ENCODE measurements at places on chromosomes 4 and X.

DNA sequence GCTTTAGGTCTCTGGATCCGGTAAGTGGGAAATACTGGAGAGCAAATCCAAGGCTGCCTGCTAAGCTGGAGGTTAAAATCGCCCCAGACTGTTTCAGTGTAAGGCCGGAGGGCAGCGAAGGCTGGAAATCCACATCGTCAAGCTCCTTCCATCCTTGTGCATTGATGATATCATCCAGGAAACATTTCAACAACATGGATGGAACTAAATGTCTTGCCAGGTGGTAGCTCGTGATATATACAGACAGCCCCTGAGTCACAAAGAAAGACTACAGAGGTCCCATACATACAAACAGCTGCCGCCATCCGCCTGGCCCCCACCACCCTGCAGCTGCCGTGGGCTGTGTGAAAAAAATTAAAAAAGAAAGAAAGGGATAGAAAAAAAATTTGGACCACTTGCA lies 148.9 kb upstream of the RBPJ start:
- no peak for DNase-seq

GRCh38 chr4:169854090-169854489 lies 96.3 kb upstream of the HPF1 start:
- DNase-seq, result no peak

DNA sequence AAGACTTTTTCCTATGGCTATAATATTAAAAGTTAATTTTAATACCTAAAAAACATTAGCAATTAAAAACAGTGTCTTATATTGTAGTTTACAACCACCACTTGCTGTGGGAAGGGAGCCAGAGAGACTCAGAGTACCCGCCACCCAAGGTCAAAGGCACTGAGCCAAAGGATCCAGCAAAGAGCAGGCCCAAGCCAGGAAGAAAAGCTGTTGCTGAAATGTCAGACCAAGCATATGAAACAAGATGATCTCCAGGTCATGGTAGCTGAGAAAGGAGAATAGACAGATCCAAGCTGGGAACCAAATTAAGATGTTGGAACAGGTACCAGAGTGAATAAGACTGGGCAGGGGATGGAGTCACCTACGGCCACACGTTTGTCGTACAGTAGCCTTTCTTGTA lies 18.8 kb upstream of the ATOH1 start:
- no peak for DNase-seq

DNA sequence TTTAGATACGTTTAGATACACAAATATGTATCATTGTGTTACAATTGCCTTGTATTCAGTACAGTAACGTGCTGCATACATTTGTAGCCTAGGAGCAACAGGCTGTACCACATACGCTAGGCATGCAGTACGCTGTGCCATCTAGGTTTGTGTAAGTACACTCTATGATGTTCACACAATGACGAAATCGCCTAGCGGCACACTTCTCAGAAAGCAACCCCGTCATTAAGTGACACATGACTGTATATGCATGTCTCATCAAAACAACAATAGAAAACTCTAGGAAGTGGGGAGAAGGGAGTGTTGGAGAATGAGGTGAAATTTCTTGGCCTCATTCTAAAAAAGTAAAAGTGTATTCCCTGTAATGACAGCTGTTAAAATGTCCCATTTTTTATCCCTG lies 32.7 kb downstream of the CCDC149 start:
- DNase-seq, result no peak

GRCh38 chr4:128813965-128814364 lies 4.5 kb downstream of the JADE1 start:
- DNase-seq, result no peak

DNA sequence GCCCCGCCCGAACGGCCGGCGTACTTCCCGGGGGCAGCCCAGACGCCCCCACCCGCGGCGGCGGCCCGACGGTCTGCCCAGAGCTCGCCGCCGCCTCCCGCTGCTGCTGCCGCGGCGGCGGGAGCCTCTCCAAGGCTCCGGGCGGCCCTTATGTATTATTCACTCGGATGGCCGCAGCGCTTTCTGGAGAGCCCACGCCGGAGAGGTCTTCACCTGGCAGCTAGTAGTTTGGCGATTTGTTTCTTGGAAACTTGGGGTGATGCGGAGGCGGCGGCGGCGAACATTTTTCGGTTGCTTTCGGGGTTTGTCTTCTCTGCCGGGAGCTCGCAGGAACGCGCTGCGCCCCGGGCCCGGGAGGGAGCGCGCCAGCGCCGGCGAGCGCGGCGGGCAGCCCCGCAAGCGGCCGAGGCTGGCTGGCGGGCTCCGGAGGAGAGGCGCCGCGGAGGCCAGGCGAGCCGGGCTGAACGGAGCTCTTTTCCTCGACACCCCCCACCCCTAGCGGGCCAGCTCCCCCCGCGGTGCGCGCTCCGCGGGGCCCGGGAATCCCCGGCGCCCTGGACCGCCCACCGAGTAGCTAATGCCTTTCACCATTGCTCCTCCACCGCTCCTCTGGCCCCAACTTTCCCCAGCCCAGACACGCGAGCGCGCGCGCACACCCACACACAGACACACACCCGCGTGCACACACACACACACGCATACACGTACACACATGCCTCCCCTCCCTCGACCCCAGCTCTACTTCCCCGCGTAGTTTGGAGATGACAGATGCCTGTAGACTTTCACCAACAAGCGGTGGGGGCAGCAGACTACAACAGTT lies 113.5 kb downstream of the DHX15 start:
- no peak for DNase-seq

DNA sequence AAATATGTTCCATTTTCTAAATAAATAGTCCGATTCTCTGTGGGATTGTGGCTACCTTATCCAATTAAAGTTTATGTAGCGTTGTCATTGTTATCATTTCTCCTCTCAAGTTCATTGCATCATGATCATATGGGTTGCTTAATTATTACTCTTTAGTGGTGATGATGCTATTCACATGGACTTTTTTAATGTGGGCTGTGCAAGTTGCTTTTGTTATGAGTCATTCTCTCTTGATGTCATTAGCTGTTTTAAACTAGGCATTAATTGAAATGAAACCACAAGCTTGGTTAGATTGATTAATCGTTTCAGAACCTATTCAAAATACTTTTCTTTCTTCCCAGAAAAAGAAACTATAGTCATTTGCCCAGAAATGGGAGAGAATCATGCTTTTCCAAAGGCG lies 38.2 kb downstream of the NHS start:
- no peak for DNase-seq

DNA sequence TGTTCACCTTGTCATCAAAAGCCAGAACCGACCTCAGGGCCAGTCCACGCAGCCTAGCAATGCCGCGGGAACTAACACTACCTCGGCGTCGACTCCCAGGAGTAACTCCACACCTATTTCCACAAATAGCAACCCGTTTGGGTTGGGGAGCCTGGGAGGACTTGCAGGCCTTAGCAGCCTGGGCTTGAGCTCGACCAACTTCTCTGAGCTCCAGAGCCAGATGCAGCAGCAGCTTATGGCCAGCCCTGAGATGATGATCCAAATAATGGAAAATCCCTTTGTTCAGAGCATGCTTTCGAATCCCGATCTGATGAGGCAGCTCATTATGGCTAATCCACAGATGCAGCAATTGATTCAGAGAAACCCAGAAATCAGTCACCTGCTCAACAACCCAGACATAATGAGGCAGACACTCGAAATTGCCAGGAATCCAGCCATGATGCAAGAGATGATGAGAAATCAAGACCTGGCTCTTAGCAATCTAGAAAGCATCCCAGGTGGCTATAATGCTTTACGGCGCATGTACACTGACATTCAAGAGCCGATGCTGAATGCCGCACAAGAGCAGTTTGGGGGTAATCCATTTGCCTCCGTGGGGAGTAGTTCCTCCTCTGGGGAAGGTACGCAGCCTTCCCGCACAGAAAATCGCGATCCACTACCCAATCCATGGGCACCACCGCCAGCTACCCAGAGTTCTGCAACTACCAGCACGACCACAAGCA lies 898 bp downstream of the UBQLN2 start:
- no peak for DNase-seq

- DNase-seq, result no peak
Observed at GRCh38 chrX:99588936-99589335, 821.1 kb downstream of the PCDH19 start.

- DNase-seq, result no peak
Observed at GRCh38 chr4:67581913-67582312, 23.4 kb downstream of the STAP1 start.

GRCh38 chrX:43677993-43678392 lies 21.9 kb downstream of the MAOA start:
- no peak for DNase-seq

- DNase-seq, result no peak
Observed at GRCh38 chrX:121562616-121563015, 515.2 kb downstream of the GLUD2 start.

- DNase-seq, result no peak
Observed at GRCh38 chr4:23750125-23750524, 139.7 kb downstream of the PPARGC1A start.

DNA sequence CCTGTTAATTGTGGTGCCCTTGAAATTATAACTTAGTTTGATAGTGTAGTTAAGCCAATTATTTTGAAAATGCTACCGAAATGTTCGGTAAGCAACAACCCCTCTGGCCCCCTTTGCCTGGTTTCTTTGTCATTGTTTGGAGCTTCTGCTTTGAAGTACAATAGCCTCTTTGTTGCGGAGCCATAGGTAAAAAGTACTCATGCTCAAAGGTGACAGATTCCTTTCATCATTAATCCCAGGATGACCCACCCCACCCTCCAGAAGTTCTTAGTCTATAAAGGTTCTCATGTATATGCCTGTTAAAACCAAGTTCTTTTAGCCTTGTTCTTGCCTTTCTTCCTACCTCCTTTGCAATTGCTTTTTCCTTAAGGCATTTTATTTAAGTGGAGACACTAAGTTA lies 42.4 kb upstream of the SMARCAD1 start:
- no peak for DNase-seq

DNA sequence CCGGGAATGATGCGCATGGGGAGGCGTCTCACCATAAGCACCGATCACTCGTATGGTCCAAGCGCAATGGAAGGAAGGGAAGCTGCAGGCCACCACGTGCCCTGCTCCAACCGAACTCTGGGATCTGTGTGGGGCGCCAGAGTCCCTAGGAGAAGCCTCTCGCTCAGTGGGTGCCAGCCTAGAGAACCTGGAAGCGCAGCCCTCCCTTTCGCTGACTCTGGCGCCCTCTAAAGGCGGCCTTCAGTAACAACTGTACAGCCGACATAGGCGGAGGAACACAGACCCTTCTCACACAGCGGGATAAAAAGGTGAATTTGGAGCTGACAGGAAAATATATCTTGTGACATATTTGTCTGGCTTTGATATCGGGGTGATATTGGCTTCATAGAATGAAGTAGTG lies 76.0 kb downstream of the INTS6L start:
- DNase-seq, result no peak

DNA sequence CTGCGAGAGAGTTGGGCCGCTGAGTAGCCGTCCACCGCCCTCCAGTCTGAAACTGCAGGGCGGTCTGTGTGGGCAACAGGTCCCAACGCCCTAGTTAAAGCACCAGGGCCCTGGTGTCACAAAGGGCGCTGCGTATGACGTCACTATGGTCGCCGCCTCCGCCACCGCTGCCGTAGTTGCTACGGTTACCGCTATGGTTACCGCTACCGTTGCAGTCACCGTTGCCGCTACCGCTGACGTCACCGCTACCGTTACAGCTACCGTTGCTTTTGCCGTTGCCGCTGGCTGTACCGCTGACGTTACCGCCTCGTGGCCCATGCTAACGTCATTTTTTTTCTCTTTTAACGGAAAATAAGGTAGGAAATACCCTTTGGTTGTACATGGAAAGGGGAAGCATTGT lies at the start of gene PPP1R2C:
Gene PPP1R2C (minus strand): TSS at position 68 of the 400 bp plus-strand sequence. CDS start 84 bp downstream, outside the sequence.
- DNase-seq, result no peak

DNA sequence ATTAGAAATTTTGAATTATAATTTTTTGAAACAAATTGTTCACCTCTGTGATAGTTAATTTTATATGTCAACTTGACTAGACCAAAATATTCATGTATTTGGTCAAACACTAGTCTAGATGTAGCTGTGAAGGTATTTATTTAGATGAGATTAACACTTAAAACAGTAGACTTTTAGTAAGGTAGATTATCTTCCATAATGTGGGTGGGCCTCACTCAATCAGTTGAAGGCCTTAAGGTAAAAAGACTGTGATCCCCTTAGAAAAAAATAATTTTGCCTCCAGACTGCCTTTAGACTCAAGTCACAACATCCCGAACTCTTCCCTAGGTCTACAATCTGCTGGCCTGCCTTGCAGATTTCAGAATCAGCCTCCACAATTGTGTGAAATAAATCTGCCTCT lies 177.3 kb upstream of the PABPC5 start:
- DNase-seq, result no peak

- DNase-seq, result no peak
Observed at GRCh38 chr4:100286636-100287035, 96.4 kb upstream of the DDIT4L start.

- DNase-seq, result no peak
Observed at GRCh38 chr4:48909697-48910096, 3.1 kb upstream of the OCIAD2 start.

DNA sequence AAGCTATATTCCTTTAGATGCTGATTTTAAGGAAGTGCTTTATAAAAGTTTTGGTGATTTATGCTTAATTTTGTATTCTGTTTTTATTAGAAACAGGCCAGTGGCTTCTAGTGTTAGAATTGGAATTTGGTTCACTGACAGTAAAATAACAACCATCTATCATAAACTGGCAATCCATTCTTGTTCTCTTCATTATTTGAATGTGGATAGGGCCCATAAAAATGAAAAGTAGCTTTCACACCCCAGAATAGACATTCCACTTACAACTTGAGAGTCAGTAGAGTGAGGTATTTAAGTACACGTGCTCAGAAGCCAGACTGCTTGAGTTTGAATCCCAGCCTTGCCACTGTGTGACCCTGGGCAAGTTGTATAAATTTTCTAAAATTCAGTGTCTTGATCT lies 232.4 kb upstream of the CTSO start:
- no peak for DNase-seq

- no peak for DNase-seq
Observed at GRCh38 chr4:55253948-55254593, 92.0 kb upstream of the SRD5A3 start.

GRCh38 chr4:77193511-77194102 lies 36.6 kb downstream of the CCNG2 start:
- no peak for DNase-seq

- no peak for DNase-seq
Observed at GRCh38 chr4:78528327-78528726, 23.2 kb upstream of the ANXA3 start.

- no peak for DNase-seq
Observed at GRCh38 chrX:78746496-78746895, 1.0 kb upstream of the LPAR4 start.

- no peak for DNase-seq
Observed at GRCh38 chr4:182896421-182896820, 20.8 kb downstream of the DCTD start.

- DNase-seq, result no peak
Observed at GRCh38 chr4:188300385-188300784, 161.1 kb downstream of the TRIML1 start.

GRCh38 chr4:7227008-7227407 lies 34.7 kb downstream of the SORCS2 start:
- DNase-seq, result no peak

GRCh38 chrX:132058975-132059374 lies 35.9 kb downstream of the STK26 start:
- DNase-seq, result no peak

DNA sequence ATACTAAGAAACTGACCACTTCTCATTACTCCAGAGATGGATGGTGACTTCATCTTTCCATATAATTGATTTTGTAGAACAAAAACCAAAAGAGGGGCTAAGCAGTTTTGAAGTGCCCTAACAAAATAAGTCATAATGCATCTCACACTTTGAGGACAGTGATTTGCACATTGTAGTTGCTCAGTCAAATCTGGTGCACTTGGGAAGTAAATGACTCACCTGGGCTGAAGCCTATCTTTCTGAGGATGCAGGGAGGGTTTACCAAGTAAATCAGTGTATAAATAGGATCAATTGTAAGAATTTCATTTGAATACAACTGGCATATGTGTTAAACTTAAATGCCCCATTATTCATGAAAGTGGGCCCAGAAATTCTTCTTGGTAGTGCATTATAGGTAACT lies 134.2 kb downstream of the DCLK2 start:
- DNase-seq, result no peak
